ENCODE measurements at places on chromosomes 4 and X.

DNA sequence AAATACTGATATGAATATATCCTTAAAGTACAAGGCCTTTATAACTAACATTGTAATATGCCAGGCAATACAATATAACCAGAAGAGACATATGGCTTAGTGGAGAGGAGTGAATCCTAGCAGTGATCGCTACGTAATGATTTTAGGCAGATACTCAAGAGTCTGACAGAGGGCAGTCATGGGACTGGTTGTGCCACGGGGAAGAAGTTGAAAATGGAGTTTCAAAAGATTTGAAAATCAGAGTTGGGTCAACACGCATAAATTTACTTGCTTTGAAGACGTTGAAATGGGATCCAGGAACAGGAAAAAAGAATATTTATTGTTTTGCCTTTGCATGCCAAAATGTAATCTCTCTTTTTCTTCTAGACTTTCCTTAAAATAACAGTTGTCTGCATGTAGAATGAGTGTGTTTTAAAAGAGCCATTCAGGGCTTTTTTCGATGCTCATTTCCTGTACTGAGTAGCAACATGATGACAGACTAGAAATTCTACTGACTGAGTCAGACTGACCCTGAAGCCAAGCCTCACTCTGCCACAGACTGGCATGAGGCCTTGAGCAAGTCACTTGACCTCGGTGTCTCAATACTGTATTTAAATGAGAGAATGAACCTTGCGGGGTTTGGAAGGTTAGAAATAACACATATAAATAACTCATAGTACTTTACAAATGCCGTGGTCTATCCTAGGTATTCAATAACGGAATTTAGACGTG is 8.1 kb upstream of the SMS start:
- DNase-seq, result no peak

- no peak for DNase-seq
Measured at GRCh38 chr4:122796801-122797404, 29.7 kb upstream of the FGF2 start.

DNA sequence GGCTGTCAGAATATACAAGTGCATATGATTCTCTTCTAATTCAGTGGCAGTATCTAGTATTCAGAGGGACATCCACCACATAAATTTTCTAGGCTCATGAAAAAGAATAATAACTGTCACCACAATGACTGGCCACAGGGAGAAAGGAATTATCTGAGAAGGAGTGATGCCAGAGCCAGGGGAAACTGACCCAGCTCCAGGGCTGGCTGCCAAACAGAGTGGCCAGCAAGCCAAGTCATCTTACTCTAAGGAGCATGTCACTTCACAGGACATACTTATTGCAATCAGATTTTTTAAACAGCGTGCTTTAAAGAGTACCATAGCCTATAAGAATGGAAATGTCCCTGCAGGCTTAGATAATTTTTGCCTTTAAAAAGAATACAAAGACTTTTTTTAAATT is 5.8 kb upstream of the SEPTIN11 start:
- DNase-seq, result no peak

GRCh38 chr4:8919651-8920288 is 48.1 kb upstream of the HMX1 start:
- peak; percentile 26 for DNase-seq

- DNase-seq, result no peak
Measured at GRCh38 chr4:102683881-102684609, 76.7 kb downstream of the MANBA start.

DNA sequence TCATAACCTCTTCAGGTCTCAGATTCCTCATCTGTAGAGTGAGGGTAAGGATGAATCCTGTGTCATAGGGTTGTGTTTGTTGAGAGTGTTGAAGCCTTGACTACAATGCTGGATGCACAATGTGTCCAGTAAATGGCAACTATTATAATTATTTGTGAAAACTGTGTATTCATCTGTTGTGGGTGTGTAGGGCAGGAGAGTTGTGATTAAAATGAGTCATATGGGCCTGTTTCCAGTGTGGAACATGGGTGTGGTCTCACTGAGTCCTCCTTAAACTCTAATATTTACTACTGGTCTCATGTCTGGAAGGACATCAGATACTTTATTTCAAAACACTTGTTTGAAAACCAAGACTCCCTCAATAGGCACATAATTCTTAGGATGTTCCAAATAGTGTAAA is 208.5 kb upstream of the CASK start:
- no peak for DNase-seq

DNA sequence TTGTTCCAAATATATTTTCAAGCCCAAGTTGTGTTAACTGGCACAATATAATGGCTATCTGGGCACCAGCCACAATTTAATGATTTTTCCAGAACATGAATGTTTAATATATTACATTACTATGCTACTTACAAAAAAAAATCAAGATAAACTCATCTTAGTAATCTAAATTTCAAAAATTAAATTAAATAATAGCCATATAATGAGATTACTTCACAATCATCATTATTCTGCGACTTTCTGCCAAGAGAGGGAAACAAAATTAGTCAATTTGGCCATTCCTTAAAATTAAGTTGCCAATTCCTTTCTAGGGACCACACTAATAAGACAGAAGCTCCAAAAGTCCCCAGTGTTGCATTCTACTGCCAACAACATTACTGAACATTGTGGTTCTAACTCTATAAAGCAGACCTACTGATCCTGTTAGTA is 7.5 kb downstream of the NEK1 start:
- no peak for DNase-seq

DNA sequence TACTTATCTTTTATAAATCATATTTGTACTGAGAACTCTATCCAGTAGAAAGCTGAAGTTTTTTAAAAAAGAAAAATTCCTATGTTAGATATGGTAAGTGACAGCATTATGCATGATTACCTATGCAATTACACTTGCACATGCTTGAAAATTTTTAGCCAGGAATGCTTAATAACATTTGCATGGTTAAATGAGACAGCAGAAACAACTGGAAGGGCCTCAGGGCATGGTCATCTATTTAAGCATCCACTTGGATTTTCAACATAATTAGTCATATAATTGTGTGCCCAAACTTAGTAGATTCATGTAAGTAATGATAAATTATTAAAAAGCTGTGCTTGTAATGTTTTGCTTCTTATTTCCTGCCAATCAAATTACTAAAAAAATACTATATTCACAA is 151.9 kb downstream of the TTC29 start:
- no peak for DNase-seq

- DNase-seq, result no peak
Measured at GRCh38 chrX:115402299-115402698, 112.8 kb downstream of the LUZP4 start.

DNA sequence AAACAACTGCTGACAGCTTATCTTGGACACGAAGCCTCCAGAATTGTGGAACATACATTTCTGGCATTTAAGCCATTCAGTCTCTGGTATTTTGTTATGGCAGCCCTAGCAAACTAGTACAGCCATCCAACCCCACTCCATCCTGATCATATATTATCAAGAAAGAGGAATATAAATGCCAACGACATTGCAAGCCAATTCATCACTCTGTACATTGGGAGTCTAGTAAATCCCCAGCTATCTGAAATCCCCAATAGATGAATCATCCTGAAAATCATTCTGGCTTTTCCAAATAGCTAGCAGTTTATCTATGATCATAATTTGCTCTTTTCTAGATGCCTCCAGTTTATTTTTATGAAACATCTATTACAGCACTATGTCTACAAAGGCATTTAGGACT is 41.1 kb downstream of the FRMD7 start:
- DNase-seq, result no peak

- no peak for DNase-seq
Measured at GRCh38 chrX:44025555-44025954, 52.4 kb upstream of the NDP start.

DNA sequence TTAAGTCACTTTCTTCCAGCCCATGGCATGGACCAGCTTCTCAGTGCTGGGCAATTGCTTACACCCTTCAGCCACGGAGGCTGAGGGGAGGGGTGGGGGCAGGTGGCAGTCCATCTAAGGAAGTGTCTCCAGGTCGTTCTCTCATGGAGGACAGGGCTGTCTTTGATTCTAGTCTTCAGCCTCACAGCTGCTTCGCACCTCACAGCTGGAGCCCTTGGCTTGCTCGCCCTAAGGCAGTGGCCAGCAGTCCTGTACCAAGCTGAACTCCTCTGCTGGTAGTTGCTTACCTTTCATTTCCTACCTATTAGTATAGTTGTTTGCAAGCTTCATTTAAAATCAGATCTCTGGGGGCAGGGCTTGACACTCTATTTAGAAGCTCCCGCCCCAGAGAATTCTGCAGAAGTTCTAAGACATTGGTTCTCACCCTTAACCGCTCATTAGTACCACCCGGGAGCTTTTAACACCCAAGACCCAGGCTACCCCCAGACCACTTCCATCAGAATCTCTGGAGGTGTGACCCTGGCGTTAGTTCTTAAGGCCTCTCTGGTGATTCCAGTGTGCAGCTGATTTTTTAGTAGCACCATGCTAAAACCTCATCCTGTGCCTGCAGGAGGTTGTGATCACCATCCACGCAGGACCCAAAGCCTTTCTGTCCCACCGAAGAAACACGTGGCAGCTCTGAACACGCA is 386.8 kb downstream of the UNC5C start:
- DNase-seq, result no peak

- no peak for DNase-seq
Measured at GRCh38 chrX:139094671-139095592, 383.4 kb upstream of the FGF13 start.

GRCh38 chrX:109679820-109680219 is 53.2 kb downstream of the ACSL4 start:
- no peak for DNase-seq

GRCh38 chr4:95159384-95159783 is 389.4 kb downstream of the UNC5C start:
- DNase-seq, result no peak

DNA sequence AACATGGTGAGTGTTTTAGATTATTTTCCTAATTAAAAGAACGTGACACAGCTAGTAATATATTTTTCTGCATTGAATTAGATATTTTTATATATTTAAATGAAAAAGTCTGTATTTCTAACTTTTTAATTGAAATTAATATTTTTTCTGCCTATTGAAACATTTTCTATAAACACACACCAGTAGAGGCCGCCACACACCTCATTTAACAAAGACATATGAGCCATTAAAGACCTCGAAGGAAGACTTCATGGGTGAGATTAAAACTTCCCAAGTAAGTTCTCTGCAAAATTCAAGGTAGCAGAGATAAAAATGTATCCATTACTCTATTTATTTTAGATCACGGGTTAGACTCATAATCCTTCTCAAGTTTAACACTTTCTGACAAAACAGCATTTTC is 8.3 kb downstream of the SLITRK2 start:
- DNase-seq, result no peak

DNA sequence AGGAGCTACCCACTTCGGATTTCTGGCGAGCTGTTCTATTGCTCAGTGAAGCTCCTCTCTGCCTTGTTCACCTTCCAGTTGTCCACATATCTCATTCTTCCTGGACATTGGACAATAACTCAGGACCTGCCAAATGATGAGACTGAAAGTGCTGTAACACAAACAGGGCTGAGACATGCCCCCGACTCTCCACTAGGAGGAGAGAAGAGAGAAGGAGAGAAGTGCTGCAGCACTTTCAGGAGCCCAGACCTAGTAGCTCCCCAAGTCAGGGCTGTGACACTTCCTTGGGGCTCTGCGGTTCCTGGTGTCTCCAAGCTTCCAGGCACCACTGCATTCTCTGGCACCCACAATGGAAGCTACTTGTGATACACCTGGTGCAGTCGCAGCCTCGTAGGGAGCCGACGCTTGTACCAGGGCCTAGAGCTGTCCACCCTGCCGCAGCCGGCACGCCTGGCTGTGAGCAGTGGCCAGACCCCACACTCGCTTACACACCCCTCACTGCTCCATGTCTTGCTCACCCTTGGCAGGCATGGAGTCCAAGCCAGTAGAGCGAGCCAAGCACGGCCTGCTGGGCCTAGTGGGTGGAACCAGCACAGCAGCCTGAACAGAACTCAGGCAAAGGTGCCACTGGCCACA is 234.9 kb downstream of the TECRL start:
- no peak for DNase-seq

GRCh38 chr4:180581061-180581460 is 1662.1 kb upstream of the TENM3 start:
- DNase-seq, result no peak

GRCh38 chr4:65007841-65008439 is 598.7 kb upstream of the TECRL start:
- no peak for DNase-seq

GRCh38 chr4:42995343-42995944 is 102.9 kb downstream of the GRXCR1 start:
- no peak for DNase-seq
